NT2/D1 (cell line): ENCODE measurements at places on chromosomes 2 and 18.

GRCh38 chr2:27960237-27960912 lies 69.8 kb downstream of the BABAM2 start:
- no peak for DNase-seq

DNA sequence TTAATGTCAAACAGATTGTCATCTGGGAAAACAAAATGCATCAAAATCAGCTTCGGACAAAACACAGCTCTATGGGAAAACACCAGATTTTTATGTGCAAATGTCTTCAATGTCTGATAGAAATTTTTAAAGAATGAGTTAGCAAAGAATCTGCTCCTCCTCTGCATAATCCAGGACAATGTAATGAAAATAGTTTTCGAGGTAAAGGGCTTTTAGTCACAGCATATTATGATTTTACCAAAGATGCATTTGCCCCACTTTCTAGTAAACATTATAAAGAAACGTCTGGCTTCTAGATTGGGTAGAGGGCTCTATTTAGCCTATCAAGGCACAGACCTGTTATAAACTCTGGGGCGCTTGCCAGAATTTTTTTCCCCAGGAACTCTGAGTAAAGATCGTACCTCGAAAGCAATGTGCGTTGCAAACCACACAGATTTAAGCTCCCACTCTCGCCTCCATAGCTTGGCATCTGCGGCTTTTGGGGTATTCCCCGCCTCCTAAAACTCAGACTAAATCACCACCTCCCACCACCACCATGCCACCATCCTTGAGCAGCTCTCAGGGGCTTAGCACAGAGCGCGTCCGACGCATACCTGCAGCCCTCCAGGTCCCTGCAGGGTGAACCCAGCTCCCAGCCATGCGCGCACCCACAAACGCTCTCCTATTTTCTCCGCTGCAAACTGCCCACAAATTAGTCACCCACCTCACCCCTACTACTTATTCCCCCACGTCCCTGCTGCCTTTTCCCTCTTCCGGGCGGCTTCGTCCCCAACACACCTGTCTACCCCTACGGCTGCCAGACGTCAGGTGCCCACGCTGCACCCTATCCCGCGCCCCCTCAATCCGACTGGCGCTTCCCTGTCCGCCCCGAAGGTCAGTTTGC lies 829 bp downstream of the ACVR1C start:
- no peak for DNase-seq

DNA sequence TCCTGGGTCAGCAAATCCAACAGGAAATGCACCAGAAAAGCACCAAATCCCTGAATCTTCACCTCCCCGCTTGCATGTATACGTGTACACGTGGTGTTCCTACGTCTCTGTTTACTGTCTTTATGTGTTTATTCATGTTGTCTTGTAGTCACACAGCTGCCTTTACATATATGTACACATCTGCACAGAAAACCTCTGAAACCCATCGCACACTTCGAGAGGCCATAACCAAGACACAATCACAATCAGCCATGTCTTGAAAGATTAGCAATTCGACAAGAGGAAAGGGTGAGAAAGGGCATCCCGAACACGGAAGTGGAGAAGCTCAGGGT lies 98.1 kb downstream of the PLB1 start:
- DNase-seq: no peak

- DNase-seq: no peak
These were observed 1523.7 kb upstream of the ACVR2A start for GRCh38 chr2:146321175-146321574.

GRCh38 chr18:8997634-8998033 lies 104.9 kb upstream of the NDUFV2 start:
- no peak for DNase-seq

DNA sequence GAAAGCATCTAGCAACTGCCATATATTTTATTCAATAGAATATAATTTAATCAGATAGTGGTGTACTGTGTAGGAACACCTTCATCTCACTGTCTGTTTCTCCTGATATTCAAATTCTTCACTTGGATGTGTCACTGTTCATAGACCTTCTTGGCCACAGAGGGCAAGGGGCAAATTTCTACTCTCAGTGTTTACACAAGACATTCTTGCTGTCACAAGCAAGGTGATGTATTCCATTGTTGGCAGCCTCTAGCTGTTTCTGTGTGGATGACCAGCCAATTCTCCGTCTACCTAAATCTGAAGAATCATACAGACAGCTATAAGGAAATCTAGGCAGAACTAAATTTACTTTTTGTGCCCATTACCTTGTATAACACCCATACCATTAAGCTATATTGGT lies 948.3 kb downstream of the CNTNAP5 start:
- DNase-seq: no peak

DNA sequence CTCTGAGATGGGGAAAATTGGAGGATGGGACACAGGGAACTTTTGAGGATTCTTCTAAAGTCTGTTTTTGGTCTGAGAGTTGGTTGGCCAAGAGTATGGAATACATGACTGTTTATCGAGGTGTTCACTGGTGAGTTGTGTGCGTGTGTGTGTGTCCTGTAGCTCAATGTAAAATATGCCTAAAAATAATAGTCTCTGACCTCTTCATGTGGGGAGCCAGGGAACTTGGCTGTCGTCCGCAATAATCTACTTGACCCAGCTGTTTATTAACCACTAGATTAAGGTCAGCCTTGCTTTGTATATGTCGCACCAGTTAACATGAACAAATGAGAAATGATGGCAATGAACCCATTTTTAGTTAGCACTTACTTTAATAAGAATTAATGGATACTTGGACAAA lies 177.5 kb upstream of the TPO start:
- no peak for DNase-seq

- no peak for DNase-seq
These were observed 644 bp upstream of the QPCT start for GRCh38 chr2:37343537-37344434.

DNA sequence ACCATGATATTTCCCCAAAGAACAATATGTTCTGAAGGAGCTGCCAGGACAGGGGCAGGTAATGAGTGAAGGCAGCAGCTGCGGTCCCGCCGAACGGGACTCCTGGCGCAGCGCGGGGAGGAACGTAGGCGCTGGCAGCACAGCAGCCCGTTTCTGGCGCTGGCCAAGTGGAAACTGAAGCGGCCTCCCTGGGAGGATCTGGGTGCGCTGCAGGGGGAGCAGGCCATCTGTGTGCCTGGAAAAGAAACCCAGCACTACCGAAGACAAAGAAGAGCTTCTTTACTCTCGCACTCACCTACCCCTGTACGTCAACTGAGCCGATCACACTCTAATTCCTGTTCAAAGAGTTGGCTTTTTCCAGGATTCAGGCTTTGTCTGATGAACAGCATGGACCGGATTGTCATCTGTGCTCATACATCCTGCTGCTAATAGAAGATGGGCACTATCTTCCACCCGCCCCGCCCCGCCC lies 11.8 kb downstream of the G6PC2 start:
- DNase-seq: no peak

DNA sequence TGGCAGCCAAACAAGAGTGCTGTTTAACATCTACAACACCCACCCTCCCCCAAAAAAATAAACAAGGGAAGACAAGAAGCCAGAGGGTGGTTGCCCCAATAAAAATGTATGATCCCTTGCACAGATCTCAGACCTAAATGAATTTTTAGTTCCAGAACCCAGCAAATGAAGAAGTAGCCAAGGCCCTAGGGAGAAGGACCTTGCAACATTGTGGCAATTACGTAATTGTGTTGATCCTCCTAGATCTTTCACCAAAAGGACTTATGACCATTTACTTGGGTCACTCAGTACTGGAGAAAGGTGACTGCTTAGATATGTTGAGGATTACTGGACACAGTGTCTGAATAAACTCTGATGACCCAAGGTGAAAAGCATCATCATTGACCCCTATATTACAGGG lies 1393.8 kb downstream of the LRP1B start:
- DNase-seq: no peak

GRCh38 chr18:7647500-7647899 lies 80.4 kb downstream of the PTPRM start:
- no peak for DNase-seq

GRCh38 chr2:114488841-114489530 lies 46.5 kb downstream of the DPP10 start:
- DNase-seq: no peak

DNA sequence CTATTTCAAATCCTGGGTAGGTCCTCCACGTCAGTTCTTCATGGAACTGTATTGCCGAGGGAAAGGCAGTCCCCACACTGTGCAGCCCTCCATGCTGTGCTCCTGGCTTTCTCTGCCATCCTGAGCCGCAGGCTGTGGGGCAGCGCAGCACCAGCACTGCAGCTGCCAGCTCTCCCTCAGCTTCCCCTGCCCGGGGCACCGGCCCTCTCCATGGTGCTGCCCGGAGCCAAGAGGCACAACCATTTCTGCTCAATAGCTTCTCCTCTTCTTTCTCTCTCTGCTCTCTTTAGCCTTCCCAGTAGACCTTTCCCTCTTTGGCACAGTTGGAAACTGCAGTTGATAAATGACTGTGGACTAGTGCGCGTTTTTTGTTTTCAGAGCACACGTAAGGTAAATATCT lies 12.1 kb downstream of the ANKRD23 start:
- DNase-seq: no peak

DNA sequence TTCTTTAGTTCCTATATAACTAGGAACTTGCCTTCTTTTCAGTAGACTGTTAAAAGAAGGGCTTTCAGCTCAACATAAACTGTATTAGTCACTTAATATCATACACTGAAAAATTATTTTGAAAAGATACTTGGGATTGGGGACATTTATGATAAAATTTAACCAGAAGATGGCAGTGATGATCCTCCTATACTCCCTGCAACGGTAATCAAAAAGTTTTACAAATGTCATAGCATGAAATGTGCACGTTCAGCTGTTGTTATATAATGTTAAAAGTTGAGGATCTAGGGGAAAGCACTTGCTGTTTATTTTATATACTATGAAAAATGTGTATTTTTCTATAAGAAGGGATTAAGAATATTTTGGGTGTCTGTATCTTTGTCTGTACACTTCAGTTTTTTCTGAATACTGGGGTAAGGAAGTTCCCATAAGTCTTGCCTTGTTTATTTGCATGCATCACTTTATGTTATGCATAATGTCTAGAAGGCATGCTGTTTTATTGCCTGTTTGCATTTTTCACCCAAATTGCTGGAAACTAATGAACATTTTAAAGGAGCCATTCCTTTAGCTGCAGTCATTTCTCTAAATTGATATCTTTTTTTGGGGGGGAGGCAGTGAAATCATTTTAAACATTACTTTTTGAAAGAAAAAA lies 19.0 kb downstream of the DYNC1I2 start:
- no peak for DNase-seq

- DNase-seq: no peak
These were observed 54.4 kb downstream of the MYO7B start for GRCh38 chr2:127589841-127590240.

GRCh38 chr2:230712443-230713330 lies at the start of gene CAB39:
Gene CAB39, plus strand, starts transcription at chr2:230712842. Its CDS starts 47,160 bp downstream, at chr2:230760002.
- DNase-seq: peak; percentile 90

GRCh38 chr18:62396967-62397366 lies 71.9 kb downstream of the TNFRSF11A start:
- no peak for DNase-seq

GRCh38 chr18:55415258-55415871 lies 172.6 kb downstream of the TCF4 start:
- DNase-seq: peak; percentile 64

- DNase-seq: no peak
These were observed 108.8 kb downstream of the MTCL1 start for GRCh38 chr18:8814206-8814605.

GRCh38 chr2:42493468-42494354 lies at the start of gene KCNG3:
Gene KCNG3, minus strand, starts transcription at chr2:42493982. Its CDS starts 481 bp downstream, at chr2:42493501.
- DNase-seq: peak; percentile 81

DNA sequence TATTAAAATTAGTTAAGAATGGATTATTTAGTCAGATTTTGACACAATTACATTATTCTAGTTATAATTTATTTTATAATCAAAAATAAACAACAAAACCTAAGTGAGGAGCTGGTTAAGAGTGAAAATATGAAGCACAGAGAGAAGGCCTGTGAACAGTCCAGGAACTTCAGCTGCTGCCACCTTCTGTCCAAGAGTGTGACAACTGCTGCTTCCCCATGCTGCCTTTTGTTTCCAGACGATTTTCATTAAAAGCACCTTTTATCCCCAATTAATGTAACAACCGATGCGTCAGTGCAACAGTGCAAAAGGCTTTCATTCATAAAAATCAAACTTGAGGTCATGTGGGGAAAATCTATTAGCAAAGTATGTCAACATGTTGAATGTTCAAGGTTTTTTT lies 363.6 kb downstream of the CTNNA2 start:
- DNase-seq: no peak

- no peak for DNase-seq
These were observed 30.1 kb downstream of the KCTD18 start for GRCh38 chr2:200479692-200480265.

GRCh38 chr2:186968277-186968676 lies 119.3 kb upstream of the ZSWIM2 start:
- DNase-seq: no peak

- no peak for DNase-seq
These were observed 24.3 kb downstream of the NCAPH start for GRCh38 chr2:96359866-96360265.

GRCh38 chr2:128187032-128187654 lies 96.1 kb downstream of the UGGT1 start:
- DNase-seq: no peak

- no peak for DNase-seq
These were observed 259.3 kb downstream of the ZNF407 start for GRCh38 chr18:74856928-74857327.

DNA sequence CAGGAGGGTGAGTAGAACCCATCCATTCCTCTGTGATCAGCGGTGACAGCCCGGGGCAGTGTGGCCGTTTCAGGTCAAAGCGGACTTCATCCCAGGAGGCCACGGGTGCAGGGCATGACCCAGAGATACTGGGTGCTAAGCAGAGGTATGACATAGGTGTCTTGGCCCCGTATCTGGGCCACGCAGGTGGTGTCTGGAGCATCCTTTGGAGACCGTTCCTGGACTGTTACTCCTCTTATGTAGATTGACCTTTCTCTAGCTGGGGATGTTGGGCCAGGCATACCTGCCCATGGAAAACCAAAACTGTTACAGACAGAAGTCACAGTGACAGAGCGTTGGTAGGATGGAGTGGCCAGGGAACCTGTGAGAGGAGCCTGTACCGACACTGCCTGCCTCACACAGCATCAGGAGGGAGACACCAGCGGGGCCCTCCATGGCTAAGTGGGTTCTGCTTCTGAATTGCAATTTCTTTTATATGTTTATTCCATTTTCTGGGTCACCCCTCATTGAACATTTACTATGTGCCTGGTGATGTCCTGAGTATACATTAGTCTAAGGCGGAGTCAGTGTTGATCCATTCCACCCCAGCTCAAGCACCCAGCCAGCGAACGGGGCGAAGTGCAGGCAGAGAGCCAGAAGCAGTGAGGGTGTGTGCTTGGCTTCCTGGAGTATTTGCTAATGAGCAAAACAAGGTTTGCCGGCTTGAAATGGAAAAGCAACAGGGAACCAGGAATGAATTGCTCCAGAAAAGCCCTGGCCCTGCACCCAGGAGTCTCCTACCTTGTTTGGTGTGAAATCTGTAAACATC lies 141.7 kb downstream of the SH3RF3 start:
- no peak for DNase-seq
